Psoas muscle (tissue), 8 donors: ENCODE measurements at places on chromosomes 5 and 9. TPM values are rescaled to one million over a fixed set of nuclear protein-coding genes. Genes with fewer than 3 reads are reported as not detected.
A peak's percentile ranks its signal among the peaks of the same experiment; 100 is the strongest.

GRCh38 chr5:95731571-95732554, 727 bp downstream of the RHOBTB3 start:
- peak; percentile 76 for DNase-seq

GLRA1 gene
- not detected for total RNA-seq

DNA sequence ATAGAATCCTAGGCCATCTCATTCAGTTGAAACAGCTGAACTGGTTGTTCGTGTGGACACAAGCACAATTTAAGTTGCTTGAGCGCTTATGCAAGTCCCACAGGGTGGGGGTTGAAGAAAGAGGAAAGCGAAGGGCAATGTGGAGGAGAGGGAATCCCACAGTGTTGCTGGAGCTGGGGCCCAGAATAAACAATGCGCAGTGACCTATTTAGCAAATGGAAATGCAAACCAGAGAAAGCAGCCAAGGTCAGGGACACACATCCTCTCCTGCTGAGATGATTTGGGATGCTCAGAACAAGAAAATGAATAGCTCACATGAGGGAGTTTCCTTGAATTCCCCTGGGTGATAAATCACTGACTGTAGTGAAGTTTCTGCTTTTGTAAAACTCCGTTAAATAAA, 838.3 kb downstream of the TLE4 start:
- DNase-seq = no peak

PFN3 gene
- total RNA-seq = not detected

- no peak for DNase-seq
Measured at GRCh38 chr5:2991884-2992283, 240.4 kb upstream of the IRX2 start.

ARHGEF28 gene
- 1.1 TPM for total RNA-seq

DNA sequence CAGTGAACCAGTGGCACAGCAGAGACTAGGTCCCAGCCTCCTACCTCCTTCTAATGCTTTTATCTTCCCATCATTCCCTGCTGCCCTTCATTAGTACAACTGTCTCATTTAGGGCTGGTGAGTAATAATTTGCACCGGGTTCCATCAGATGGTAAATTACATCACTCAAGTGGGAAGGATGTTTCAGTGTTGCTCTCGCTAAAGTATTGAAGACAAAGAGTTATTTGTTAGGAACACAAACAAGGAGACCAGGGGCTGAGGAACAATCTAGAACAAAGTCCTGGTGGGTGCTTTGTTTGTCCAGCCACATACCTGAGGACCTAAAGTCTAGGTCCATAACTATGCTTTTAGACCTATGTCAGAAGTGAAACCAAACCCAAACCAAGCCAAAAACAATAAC, 52.4 kb downstream of the SEC61B start:
- no peak for DNase-seq

GRCh38 chr5:175195698-175196656, 248.0 kb downstream of the DRD1 start:
- DNase-seq = no peak

ZNF300 gene
- total RNA-seq = 0.20 TPM

DNA sequence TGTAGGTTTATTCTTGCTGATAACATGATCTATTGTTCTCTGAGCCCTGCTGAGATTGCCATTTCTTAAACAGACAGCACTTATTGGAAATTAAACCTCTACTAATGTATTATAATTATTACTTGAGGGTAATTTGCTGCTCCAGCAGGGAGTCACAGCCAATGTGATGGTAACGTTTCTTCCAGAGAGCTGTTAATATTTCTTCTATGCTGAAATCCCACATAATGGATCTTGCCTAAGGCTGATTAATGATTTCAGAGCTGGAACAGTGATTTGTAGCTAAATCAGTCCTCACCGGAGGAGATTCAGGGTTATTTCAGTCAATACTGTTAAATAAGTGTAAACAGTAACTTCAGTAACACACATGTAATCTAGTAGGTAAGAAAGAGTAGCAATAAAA, 170.1 kb downstream of the CDH12 start:
- no peak for DNase-seq

GRCh38 chr5:115838885-115839518, 2.4 kb downstream of the ATG12 start:
- DNase-seq = peak; percentile 44

- DNase-seq = no peak
Measured at GRCh38 chr5:64514612-64515011, 8.8 kb downstream of the RGS7BP start.

SLC6A7 gene
- not detected for total RNA-seq

- no peak for DNase-seq
Measured at GRCh38 chr9:126501383-126502331, 112.1 kb upstream of the LMX1B start.

- peak; percentile 97 for DNase-seq
Measured at GRCh38 chr9:128723866-128724743, at the start of gene ZDHHC12. Gene ZDHHC12 (minus strand): TSS chr9:128724127. CDS start chr9:128724093, 34 bp downstream.

IRGM gene
- total RNA-seq = not detected

EIF4E1B gene
- total RNA-seq = not detected

DNA sequence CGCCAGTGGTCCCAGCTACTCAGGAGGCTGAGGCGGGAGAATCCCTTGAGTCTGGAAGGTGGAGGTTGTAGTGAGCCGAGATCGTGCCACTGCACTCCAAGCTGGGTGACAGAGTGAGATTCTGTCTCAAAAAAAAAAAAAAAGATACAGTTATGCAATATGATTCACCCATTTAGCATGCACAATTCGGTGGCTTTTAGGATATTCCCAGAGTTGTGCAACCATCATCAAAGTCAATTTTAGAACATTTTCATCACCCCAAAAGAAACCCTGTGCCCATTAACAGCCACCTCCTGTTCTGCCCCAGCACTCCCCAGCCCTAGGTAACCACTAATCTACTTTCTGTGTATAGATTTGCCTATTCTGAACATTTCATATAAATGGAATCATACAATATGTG, 4.3 kb upstream of the DHFR start:
- DNase-seq = no peak

- no peak for DNase-seq
Measured at GRCh38 chr5:14521748-14522147, 59.8 kb upstream of the OTULINL start.

DNA sequence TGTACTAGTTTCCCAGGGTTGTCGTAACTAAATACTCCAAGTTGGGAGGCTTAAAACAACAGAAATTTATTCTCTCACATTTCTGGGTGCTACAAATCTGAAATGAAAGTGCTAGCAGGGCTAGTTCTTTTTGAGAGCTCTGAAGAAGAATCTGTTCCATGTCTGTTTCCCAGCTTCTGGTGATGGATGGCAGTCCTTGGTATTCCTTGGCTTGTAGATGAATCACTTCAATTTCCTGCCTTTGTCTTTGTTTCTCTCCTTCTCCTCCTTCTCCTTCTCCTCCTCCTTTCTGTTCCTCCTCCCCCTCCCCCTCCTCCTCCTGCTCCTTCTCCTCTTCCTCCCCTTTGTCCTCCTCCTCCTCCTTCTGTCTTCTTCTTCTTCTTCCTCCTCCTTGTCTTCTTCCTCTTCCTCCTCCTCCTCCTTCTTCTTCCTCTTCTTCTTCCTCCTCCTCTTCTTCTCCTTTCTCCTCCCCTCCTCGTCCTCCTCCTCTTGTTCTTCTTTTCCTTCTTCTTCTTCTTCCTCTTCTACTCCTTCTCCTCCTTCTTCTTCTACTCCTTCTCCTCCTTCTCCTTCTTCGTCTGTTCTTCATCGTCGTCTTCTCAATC, 104.7 kb upstream of the ANKRD55 start:
- DNase-seq = no peak

PCDHGA10 gene
- 0.86 TPM for total RNA-seq

DNA sequence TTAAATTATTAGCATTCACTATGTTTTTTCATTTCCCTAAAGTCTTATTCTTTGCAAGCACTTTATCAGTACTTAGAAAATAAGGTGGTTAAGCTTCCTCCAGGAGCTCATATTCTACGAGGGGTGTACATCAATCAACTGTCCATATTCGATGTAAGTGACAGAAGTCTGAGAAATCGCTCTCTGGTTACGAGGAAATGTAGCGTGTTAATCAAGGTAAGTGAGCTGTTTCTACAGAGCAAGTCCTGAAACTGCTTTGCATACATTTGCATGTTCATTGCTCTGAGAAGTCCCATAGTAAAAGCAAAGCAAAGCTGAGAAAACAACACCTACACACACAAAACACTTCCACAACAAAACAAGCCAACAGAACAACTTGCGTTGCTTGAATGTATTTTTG, 893.9 kb upstream of the DMAC1 start:
- no peak for DNase-seq

CCL21 gene
- total RNA-seq = 2.9 TPM

DNA sequence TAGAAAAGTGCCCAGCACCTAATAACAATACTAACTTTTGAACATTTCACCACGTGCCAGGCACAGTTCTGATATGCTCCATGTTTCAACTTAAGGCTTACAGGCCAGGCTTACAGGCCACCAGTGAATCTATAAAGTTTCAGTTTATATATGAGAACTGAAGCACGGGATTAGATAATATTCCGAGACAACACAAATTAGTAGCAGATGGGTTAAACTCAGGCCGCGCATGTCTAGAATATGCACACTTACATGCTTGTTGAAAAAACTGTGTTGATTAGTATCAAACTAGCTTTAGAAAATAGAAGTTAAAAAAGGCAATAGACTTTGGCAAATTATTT, 587.9 kb downstream of the MTRR start:
- no peak for DNase-seq

HMGCS1 gene
- total RNA-seq = 17.3 TPM

DNA sequence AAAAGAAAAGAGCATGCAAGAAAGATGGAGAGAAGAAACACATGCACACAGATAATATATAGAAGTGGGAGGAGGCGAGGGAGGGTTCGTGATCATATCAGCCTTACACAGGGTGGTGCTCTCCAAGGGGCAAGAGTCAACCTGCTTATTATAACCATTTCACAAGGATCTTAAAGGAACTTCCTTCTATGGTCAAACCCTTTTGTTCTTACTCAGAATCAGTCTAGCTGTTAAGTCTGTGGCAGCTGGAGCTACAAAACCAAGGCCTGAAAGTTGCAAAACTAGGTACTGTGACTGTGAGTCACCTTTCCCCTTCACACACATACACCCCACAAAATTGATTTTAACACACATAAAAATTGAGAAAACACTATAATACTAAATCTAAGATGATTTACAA, 18.5 kb upstream of the ERMP1 start:
- no peak for DNase-seq

GRCh38 chr5:142065273-142065672, 43.3 kb upstream of the NDFIP1 start:
- DNase-seq = no peak

DMRT3 gene
- 0.17 TPM for total RNA-seq
